ENCODE measurements at places on chromosomes 6 and 20.

GRCh38 chr6:102215425-102215824, 821.9 kb downstream of the GRIK2 start:
- no peak for DNase-seq

GRCh38 chr20:37518059-37518458, 3.0 kb upstream of the NNAT start:
- no peak for DNase-seq

DNA sequence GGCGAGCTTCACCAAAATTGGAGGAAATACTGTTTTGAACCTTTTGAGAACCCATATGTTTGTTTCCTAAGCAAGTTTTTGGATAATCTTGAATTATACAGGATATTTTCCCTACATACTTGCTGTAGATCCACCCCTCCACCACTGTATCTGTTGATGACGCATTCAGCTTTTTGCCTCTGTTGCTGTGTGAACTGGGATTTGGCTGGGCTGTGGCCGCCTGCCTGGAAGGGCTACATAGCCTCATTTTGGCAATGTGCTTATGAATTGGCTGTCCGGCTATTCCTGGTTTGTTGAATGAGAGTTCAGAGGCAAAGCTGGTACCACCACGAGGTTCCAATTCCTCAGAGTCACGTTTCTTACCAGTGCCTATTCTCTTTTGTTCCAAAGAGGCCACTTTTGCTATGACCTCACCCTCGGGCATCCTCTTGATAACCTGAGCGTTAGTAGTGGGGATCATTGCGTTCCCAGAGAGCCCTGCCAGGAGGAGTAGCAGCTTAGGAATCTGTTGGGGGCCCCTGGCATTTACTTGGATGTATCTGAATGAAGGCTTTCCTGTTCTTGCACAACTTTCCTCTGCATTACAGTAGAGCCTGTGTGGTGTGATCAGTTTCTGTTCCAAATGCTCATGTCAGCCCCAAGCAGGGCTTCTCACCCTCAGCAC, 6.4 kb downstream of the FAM83D start:
- no peak for DNase-seq

DNA sequence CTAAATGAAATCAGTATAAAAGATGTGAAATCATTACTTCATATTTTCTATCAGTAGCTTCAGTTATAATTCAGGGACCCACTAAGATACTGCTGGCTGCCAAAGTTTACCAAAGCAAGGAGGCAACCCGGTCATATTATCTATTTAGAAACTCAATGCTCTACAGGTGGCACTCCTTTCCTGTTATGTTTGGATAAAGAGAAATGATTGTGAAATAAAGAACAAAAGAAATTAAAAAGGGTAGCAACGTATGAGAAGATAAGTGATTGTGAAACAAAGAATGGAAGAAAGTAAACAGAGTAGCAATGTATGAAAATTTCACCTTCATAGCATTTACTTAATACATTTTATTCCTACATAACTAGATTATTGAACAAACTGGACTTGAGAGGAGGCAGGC, 45.2 kb downstream of the RSPH3 start:
- DNase-seq = no peak

- DNase-seq = no peak
Observed at GRCh38 chr6:166691199-166691598, 64.1 kb upstream of the RPS6KA2 start.

Measured in stimulated activated CD8-positive, alpha-beta memory T cell treated with anti-CD3 and anti-CD28 coated beads, Interleukin-15, amount 100 ng/mL, for 4 hours (primary cell).